ENCODE measurements at places on chromosomes 2 and 18.

GRCh38 chr2:233544200-233544610 is 22.4 kb downstream of the USP40 start:
- DNase-seq: no peak

- no peak for DNase-seq
Observed at GRCh38 chr2:231003186-231003585, 7.3 kb downstream of the SPATA3 start.

DNA sequence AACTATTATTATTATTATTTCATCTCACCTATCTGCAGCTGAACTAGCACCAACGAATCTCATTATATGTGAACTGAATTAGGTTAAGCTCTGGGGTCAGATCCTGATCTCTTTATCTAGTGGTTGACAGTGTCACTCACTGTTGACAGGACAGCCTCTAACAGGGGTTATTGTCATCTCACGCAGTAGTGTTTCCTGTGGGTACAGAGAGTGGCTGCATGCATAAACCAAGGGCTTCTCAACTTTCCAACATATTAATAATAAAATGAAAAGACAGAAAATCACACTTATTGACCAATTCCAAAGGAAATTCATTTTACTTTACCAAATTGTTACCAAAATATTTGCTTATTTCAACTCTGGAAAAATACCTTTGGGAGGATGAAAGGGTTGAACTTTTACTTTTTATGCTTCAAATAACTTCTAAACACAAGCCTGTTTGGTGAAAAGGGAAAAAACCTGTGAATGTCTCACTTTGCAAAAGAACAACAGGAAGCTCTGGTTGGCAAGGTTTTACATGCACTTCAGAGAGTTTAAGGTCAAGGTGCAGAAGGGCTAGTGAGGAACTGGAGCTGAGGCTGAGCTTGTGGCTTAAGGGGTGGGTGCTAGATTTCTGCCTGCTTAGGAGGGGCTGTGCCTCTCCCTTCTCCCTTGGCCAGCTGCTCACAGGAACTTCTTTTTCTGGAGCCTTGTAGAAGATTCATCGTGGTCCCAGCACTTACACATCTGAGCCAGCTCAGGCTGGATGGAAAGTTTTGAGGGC is 72.6 kb downstream of the CTAGE1 start:
- DNase-seq: no peak

DNA sequence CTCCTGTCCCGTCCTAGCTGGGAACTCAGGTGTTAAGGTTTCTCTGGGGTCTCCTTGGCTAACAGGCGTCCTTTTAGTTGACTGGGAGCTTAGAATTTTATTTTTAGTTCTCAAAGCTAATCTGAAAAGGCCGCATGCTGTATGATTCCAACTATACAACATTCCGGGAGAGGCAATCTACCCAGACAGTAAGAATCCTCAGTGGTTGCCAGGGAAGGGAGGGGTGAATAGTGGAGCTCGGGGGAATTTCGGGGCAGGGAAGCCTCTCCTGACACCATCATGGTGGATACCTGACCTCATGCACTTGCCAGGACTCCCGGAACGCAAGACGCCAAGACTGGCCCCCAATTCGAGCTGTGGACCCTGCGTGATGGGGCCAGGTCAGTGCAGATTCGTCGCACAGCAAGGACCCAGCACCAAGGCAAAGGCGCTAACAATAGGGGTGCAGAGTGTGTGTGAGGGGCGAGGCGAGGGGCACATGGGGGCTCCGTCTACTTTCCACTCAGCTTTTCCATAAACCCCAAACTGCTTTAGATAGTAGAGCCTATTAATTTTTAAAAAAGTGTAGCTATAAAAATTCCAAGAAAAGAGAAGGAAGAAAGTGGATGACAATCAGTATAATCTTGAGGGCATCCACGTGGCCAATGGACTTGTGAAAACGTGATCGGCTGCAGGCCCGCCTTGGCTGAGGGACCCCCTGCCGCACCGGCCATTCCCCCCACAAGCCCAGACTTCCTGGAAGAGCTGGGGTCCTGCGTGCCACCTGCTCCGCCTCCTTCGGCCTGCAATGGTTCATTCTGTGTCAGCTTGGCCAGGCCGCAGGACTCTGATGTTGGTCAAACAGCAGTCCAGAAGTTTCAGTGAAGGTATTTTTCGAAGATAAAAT is 17.3 kb downstream of the PDCD1 start:
- DNase-seq: no peak

- DNase-seq: no peak
Observed at GRCh38 chr2:197191940-197192322, 118.6 kb downstream of the ANKRD44 start.

DNA sequence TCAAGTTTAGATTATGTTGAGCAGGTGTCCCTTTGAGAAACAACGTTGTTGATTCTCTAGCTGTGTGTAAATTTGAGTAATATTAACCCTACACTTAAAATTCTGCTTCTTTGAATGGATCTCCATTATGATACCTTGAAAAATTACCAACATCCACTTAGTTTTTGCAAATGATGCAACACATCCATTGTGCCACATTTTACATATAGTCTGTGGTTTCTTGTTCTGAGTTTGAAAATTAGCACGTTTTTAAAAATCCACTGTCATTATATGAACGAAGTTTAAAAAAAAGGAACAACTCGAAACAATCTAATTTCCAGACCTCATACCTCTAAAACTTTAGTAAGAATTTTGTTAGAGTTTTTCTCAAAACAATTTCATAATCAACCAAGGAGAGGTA is 37.7 kb downstream of the PIK3C3 start:
- no peak for DNase-seq

DNA sequence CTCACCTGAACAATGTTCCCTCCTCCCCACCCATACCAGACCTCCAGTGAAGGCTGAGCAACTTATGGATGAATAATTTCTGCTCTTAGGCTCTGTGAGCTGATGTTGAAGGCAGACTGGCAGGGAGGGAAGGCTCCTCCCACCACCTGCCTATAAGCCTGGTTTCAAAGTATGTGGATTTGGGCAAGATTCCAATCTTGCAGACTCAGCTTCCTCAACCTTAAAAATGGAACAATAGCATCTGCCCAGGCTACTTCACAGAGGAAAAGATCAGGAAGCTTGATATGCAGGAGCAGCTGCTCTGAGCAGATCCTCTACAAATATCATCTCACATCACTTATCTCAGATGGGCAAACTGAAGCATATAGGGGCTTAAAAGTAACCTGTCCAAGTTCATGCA is 112.2 kb downstream of the ZFP36L2 start:
- DNase-seq: no peak

DNA sequence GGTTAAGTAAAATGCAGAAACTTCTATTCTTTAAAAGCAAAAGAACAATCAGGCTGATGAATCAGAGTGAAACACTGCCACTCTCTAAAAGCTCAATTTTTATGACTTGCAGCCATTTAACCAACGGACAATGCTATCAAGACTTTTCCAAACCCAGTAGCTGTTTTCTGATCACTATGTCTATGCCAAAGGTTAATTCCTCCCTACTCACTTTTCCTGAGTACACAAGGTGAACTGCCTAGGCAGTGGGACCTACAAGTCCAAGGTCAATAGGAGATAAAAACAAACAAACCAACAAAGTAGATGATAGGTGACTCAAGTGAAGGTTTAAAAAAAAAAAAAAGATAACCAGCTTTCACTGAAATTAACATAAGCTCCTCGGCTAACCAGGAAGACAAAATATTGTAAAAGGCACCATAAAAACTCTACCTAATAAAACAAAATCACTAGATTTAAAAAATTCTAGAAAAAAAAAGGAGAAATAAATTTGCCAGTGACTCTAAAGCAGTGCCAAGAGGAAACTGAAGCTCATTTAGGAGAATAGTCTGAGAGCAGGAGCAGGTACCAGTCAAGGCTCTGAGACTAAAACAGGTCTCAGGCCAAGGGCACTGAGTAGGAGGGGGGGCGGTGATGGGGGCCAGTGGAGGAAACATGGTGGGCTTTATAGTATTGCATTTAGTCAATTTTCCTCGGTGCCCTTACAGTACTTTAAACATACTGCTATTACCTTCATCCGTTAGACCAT is 134.1 kb upstream of the DLGAP1 start:
- DNase-seq: no peak

GRCh38 chr2:19460761-19461160 is 102.3 kb upstream of the OSR1 start:
- no peak for DNase-seq

DNA sequence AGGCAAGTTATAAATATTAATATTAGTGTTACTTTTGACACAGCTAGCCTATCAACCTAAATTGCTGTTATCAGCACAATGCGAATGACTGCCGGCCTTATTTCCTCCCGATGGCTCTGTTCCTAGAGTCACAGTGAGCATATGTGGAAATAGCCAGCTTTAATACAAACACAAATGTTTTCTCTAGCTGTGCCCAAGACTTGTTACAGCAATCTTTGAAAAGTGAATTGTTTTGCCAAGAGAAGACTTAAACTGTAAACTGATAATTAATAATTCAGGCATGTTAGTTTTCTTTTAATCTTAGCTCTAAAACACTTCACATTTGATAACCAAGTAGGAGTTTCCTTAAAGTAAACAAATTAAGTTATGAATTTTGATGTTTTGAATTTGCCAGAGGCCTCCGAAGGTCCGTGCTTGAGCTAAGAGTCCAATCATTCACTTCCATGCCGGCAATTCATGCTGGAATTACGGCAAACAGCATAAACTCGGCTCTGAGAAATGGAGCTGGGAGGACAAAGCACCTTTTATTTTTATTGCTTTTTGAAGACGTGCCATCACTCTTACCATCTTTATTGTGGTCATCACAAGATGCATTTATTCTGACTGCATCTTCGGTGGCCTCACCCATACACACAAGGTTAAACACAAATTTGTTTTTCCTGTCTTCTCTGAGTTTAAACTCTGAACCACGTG is 184.5 kb upstream of the CWC22 start:
- no peak for DNase-seq

GRCh38 chr2:178422097-178422496 is 28.9 kb downstream of the PRKRA start:
- no peak for DNase-seq

DNA sequence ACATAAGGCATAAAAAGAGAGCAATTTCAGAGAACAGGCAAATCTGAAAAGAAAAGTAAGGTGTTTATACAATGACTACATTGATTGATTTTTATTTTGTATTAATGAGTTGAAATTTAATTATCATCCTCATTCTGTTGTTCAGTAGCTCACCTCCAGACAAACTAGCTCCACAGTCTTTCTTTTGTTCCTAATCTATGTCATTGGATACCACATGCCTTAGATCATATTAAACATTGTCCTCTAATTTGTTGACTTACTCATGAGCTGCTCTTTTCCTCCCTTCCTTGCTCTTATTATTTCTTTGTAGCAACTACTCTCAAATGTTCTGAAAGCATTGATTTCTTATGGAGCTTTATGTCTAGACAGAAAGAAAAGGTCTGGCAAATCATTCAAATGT is 185.5 kb upstream of the ZSWIM2 start:
- DNase-seq: no peak

- DNase-seq: no peak
Observed at GRCh38 chr2:23859983-23860382, 66.9 kb downstream of the ATAD2B start.

- no peak for DNase-seq
Observed at GRCh38 chr18:35337286-35337685, 6.9 kb downstream of the ZNF24 start.

DNA sequence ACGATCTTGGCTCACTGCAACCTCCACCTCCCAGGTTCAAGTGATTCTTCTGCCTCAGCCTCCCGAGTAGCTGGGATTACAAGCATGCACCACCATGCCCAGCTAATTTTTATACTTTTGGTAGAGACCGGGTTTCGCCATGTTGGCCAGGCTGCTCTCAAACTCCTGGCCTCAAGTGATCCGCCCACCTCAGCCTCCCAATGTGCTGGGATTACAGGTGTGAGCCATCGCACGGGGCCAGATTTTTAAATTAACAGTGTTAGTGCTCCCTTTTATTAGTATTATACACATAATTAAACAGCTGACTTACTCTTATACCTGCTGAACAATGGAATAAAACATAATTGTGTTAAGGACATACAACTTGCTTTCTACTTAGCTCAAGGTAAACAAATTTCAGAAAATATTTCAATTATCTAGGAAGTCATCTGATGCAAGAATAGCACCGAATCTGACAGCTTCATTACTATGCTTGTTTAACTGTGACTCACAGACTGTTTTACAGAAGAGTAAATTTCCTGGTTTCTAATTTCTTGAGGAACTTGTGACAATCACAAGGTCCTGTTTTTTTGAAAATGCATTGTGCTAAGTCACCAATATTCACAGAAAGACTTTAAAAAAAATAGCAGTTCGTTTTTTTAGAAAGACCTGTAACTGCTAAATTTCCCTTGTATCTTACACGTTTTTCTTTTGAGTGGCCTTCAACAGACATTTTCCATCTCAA is 51.2 kb downstream of the SPIRE1 start:
- DNase-seq: no peak

DNA sequence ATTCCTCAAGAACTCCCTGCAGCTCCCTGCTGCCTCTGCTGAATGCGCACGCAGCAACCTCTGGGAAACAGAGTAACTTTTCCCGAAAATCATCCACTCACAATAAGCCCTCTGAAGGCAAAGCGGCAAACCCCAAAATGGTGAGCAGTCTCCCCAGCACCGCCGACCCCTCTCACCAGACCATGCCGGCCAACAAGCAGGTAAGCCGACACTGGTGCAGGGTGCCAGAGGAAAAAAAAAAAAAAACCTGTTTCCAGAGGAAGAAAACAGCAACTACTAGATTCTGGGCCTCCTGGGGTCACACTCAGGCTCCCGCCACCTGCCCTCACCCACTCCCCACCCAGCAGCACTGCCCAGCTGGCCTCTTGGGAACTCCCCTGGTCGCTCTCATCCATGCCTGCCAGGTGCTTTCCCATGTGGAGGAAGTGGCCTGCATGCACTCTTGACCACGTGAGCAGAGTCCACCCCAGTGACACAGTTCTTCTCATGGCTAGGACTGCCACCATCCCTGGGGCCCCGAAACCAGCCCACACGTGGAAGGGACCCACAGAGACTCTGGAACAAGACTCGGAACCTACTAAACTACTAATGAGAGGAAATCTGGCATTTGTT is 36.9 kb downstream of the KCTD18 start:
- DNase-seq: no peak

GRCh38 chr2:119838179-119838578 is 78.5 kb downstream of the PTPN4 start:
- no peak for DNase-seq

DNA sequence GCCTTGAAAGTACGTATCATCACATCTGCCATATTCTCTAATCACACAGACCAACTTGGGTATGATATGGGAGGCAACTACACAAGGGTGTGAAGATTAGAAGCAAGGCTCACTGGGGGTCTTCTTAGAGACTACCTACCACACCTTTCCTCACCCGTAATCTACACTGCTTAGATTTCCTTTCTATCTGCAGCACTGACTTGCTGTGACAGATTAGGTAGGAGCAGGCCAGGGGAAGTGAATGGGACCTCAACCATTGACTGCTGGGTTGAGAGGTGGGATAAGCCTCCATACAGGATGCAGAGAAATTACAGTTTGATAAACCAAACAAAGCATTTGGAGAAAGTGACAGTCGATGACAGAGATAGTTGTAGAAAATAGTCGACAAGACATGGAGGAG is 119.0 kb upstream of the SERPINE2 start:
- no peak for DNase-seq
